Ovary (tissue), 10 donors: ENCODE measurements at places on chromosomes 12 and 14.

GRCh38 chr12:121288986-121289385 lies 7.5 kb downstream of the CAMKK2 start:
- peak; percentile 87 for DNase-seq

DNA sequence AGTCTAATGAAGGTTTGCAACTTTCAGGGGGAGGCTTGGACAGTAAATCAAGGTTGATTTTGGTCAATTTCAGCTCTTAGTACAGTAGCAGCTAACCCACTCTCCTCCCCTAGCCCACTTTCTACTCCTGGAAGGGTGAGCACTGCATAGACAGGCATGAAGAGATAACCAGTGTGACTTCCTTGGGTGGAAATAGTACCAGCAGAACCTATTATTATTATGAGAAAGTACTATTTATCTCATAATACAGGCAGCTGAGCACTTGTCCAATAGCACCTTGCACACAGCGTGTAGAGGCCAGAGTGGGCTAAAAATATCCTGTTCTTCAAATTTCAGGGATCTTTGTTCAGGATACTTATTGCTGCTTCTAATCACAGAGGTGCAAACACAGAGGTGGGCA lies 96.2 kb upstream of the FKBP4 start:
- no peak for DNase-seq

DNA sequence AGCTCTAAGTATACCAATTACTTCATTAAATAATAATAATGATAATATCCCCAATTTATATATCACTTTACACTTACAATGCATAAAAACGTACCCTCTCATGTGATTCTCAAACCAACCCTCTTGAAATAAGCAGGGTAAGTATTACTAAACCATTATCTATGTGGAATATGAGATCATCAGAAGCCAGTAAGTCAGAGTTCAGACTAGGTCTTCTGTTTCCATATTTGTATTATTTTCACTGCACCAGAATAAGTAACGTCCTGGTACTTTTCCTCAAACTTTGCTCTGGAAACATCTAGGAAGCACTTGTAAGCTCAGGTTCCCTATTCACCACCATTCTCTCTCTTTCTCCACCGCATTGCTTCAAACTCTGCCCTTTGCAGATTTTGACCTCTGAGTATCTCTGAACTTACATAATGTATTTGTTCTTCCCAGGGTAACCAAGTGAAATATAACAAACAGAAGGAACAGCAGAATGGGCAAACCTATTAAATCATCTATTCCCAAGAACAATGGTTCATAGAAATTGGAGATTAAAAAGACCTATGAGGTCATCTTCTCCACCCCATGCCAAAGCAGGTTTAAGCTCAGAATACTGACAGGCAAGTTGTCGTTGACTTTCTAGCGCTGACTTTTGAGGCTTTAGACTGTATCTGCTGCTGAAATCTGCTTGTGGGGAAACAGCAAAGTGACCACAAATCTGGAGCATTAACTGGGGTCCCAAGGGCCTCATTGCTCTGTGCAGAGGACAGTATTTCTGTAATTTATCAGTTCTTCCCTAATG lies 161.3 kb upstream of the FAR2 start:
- DNase-seq = no peak

GRCh38 chr12:52557476-52557875 lies 4.5 kb upstream of the KRT71 start:
- DNase-seq = no peak

GRCh38 chr12:49708851-49709250 lies 1.6 kb upstream of the FMNL3 start:
- no peak for DNase-seq

GRCh38 chr12:43277651-43278540 lies 274.1 kb downstream of the ADAMTS20 start:
- no peak for DNase-seq

DNA sequence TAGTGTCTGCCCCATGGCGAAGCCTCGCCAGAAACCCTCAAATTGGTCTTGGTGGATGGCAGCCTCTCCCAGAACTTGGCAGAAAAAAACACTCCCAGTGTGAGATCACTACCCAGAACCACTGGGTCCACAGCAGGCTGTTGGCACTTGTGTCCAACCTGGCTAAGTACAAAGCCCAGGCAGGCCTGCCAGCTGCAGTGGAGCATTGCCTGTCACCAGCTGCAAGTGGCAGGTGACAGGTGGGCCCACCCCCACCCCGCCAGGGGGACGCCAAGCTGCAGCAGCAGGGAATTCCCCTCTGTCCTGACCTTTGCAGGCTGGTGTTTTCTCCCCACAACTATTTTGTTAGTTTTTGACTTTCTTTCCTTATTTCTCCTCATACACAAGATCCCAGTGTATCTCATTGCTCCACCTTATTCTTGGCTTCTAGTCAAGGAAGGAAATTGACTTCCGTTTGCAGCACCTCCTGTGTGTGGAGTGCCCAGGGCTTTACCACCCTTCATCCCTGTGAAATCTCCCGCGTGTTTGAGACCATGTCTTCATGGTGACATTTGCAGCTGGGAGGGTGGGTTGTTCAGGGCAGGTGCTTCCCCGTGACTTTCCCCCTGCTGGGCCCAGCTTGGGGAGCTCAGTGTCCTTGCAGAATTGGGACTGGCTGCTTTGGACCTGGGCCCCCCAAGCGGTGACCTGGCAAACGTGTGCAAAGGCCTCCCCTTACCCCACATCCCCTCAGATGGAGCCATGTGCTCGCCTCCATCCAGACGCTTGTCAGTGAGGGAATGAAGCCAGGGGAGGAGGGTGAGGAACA lies 73.8 kb upstream of the RIN3 start:
- no peak for DNase-seq

DNA sequence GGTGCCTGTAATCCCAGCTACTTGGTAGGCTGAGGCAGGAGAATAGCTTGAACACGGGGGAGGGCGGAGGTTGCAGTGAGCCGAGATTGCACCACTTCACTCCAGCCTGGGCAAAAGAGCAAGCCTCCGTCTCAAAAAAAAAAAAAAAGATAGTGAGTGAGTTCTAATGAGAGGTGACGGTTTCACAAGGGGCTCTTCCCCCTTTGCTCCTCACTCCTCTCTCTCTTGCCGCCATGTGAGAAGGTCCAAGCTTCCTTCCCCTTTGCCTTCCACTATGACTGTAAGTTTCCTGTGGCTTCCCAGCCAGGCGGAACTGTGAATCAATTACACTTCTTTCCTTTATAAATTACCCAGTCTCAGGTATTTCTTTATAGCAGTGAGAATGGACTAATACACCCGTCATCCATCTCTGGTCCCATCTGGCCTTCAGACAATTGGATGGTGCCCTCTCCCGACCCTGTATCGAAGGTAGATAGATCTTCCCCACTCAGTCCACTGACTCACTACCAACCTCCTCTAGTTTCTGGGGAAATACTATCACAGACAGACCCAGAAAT lies 27.0 kb upstream of the RCOR1 start:
- DNase-seq = no peak

GRCh38 chr14:104972301-104973134 lies 5.7 kb downstream of the AHNAK2 start:
- peak; percentile 60 for DNase-seq

DNA sequence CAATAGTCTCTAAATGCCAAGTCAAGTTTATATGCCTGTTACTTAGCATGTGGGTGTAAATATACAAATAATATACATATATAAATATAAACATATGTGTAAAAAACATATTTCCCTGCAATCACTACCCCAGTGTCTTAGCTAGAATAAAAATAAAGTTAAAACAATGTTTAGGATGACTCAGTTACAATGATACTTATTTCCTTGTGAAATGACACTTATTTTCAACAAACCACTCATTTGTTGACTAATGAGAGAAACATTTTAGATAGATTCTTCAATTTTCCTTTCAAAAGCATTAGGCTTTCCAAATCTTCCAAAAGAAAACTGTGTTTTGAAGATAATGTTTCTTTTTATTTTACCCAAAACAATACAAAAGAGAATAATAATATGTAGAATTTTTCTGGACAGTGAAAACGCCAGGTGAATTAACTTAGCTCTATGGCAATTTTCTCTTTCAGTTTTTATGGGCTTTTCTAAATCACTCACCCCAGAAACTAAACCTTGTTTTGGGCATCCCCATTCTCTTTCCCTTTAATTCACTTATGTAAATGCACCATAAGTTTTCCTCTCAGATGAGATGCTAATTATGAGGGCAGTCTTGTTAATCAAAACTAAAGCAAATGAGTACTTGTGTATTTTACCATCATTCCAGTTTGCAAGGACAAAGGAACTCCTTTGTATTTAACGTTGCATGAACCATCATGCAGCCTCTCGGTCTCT lies 465.9 kb downstream of the BCAT1 start:
- DNase-seq = no peak

- DNase-seq = no peak
These were observed 52.8 kb downstream of the FOS start for GRCh38 chr14:75331471-75331870.

DNA sequence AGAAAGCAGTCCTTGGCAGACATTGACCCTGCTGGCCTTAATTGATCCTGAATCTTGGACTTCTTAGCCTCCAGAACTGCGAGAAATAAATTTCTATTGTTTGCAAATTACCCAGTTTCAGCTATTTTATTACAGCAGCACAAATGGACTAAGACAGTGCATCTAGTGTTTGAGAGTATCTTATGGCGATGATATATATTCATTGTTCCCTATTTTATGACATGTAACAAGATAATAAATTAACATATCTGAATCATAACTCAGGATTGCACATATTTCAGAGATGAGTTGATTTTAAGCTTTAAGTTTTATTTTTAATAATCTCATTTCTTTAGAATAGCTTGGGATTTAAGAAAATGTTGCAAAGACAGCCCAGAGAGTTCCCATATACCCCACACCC lies 167.4 kb upstream of the FOXG1 start:
- DNase-seq = no peak

- DNase-seq = no peak
These were observed 45.5 kb downstream of the RAD52 start for GRCh38 chr12:904010-904414.

- peak; percentile 13 for DNase-seq
These were observed 13.9 kb downstream of the CKB start for GRCh38 chr14:103508521-103509329.

GRCh38 chr12:107437954-107438353 lies 247.6 kb upstream of the PWP1 start:
- no peak for DNase-seq

- DNase-seq = no peak
These were observed 16.2 kb downstream of the PLEKHD1 start for GRCh38 chr14:69500736-69501135.

GRCh38 chr14:100893228-100893601 lies 10.3 kb downstream of the RTL1 start:
- DNase-seq = peak; percentile 27

- DNase-seq = no peak
These were observed 52.2 kb downstream of the LRP6 start for GRCh38 chr12:12214635-12215131.

- DNase-seq = peak; percentile 71
These were observed 8.3 kb upstream of the GOLGA5 start for GRCh38 chr14:92785667-92786426.

DNA sequence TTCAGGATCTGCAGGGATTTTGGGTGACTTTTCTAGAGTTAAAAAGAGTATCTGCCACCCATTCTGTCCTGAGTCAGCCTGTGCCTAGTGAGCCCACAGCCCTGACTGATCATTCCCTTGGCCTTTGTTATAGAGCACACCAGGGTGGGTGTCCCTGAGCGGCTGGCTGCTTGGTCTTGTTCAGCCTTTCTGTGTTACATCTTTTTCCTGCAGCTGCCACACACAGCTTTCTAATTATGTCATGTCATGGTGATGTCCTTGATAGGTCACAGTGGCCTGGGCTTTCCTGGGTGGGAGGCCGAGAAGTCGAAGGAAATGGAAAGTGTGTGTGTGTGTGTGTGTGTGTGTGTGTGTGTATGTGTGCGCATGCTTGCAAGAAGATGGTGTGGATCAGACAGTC lies 293.2 kb upstream of the CRY1 start:
- no peak for DNase-seq

DNA sequence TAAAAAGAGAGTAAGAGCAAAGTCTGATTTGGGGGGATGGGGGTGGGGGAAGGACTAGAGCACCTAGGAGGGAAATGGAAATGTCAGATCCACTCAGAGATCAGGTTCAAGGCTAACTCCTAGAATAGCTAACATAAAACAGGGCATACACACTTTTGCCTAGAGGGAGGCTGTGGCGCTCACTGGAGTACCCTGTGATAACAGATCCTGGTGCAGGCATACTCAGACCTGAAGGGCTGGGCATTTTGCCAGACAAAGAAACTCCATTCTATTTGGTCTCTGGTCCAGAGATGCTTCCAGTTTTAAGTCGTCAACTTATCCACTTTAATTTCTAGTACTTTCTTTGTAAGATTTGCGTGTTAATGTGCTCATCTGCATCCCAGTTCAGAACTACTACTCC lies 5.8 kb downstream of the CTDSP2 start:
- DNase-seq = no peak

DNA sequence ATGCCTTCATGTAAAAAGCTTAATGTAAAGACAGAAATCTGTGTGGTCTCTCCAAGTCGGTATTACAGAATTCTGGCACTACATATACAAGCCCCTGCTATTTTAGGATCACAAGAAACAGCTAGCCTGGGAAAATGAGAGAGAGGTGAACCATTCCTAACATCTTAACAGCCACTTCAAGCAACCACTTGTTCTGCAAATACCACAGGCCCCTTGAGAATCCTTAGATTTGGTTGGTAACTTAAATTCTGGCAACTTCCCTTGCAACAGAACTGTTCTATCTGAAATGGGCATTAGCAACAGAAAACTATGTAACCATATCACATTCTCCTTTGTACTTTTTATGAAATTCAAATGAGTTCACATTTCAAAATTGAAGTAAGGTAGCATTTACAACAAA lies 68.5 kb downstream of the SPPL3 start:
- no peak for DNase-seq

GRCh38 chr12:5916785-5917290 lies 28.2 kb downstream of the ANO2 start:
- no peak for DNase-seq

- no peak for DNase-seq
These were observed 243.1 kb downstream of the BCAT1 start for GRCh38 chr12:24705741-24706358.

DNA sequence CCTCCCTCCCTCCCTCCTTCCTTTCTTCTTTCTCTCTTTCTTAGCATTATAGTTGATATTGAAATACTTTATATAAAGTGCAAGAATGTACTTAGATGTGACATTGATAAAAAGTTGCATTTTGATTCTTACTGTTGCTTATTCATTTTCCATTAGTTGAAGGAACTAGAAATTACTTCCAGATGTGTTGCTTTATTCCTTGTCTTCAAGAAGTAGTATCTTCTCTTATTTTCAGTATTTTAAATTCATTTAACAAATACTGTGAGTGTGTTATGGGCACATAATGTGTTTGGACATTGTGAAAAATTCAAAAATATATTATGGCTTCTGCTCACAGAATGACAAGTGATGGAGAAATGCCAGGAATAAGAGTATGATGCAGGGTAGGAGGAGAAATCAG lies 45.6 kb downstream of the TRMT5 start:
- DNase-seq = no peak

- DNase-seq = no peak
These were observed 12.4 kb downstream of the IQSEC3 start for GRCh38 chr12:78981-79380.

- no peak for DNase-seq
These were observed 183.5 kb upstream of the ABCD2 start for GRCh38 chr12:39803151-39803550.
